ENCODE measurements at places on chromosomes 13 and 19.
A peak's percentile ranks its signal among the peaks of the same experiment; 100 is the strongest.

- no peak for DNase-seq
Measured at GRCh38 chr19:18418029-18418482, 1.1 kb upstream of the SSBP4 start.

DNA sequence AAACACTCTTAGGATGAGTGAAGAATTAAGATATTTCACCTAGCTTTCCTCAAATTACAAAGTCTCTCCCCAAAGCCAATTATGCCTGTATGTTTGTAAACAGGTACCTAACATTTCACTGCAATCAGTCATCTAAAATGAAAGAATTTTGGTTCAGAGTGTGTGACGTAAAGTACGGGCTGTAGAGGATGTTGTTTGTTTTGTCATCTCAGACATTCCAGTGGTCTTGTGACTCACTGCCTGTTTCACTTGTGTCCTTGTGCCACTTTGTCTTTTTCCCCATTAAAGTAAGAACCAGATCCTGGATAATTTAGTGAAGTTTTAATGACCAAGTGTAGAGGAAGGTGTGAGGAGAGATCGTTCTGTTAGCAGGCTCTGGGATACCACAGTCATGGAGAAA, 28.6 kb upstream of the EID2 start:
- peak; percentile 66 for DNase-seq

- DNase-seq: peak; percentile 24
Measured at GRCh38 chr19:29478578-29479565, 46.9 kb upstream of the VSTM2B start.

GRCh38 chr19:38285567-38285966, 18.5 kb upstream of the C19orf33 start:
- DNase-seq: no peak

GRCh38 chr19:610801-611480, 21.3 kb downstream of the HCN2 start:
- no peak for DNase-seq

GRCh38 chr13:75324413-75324940, 157.5 kb downstream of the TBC1D4 start:
- no peak for DNase-seq

GRCh38 chr13:47723898-47724297, 277.2 kb downstream of the SUCLA2 start:
- DNase-seq: no peak

- DNase-seq: no peak
Measured at GRCh38 chr13:95349267-95349666, 48.0 kb upstream of the ABCC4 start.

DNA sequence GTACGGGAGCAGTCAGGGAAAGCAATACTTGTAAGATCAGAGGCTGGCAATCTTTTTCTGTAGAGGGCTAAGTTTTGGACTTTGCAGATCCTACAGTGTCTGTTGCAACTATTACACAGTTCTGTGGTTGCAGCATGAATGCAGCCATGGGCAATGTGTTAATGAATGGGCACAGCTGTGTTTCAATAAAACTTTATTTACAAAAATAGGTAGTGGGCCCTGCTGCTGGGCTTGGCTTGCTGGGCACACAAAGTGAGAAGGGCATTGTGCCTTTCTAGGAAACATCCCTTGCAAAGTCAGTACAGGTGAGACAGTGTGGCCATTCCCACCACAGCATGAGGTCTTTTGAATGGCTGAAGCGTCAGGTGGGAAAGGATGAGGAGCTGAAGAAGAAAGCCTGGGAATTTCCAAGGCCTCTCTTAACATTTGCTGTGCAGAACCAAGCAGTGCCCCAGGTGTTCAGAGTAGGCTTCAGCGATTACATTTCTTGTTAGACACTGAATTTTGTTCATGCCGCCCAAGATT, 9.1 kb downstream of the KL start:
- no peak for DNase-seq

DNA sequence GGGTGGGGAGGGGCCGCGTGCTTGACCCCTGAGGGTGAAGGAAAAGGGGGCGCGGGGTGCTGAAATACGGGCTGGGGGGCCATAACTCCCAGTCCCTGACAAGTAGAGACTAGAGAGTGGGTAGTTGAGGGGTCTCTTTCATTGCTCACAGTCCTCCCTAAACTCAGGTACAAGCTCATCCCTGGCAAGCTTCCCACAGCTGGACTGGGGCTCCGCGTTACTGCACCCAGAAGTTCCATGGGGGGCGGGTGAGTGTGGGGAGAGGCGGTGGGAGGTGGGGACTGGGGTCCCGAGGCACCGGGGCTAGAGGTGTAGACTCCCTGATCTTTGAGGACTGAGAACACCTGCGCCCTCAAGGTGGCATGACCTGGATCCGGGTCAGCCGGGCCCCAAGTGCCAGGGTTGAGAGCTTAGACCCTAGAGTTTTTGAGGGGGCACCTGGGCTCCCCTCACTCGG, 1.3 kb downstream of the ETV2 start:
- no peak for DNase-seq

GRCh38 chr13:50838031-50838430, 5.5 kb downstream of the DLEU7 start:
- DNase-seq: no peak

DNA sequence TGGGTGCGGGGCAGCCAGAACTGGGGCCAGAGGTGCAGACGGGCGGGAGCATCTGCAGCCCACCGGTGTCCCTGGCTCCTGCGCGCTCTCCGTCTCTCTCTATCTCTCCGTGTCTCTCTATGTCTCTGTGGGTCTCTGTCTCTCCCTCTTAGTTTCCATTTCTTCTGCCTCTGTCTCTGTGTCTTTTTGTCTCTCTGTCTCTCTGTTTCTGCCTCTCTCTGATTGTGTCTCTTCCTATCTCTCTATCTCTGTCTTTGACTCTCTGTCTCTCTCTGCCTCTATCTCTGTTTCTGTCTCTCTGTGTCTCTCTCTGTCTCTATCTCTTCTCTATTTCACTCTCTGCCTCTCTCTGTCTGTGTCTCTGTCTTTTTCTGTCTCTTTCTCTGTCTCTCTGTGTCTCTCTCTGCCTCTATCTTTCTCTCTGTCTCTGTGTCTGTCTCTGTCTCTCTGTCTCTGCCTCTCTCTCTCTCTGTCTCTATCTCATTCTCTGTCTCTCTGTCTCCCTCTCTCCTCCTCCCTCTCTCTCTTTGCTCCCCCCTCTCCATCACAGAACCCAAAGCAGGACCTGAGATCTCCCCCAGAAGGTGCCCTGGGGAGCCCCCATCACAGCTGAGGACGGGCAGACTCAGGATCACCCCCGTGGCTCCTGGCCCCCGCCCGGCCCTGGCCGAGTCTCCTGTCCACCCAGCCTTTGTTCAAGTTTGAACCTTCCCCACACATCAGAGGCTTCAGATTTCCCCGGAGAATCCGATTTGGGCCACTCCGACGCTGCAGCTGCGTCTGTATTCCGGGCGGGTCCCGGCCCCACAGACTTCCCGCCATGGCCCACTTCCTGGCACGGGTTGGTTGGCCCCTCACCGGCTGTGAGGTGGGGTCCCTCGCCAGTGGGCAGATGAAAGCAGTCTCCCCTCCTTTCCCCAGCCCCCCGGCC, 48.6 kb upstream of the TCF3 start:
- DNase-seq: no peak

DNA sequence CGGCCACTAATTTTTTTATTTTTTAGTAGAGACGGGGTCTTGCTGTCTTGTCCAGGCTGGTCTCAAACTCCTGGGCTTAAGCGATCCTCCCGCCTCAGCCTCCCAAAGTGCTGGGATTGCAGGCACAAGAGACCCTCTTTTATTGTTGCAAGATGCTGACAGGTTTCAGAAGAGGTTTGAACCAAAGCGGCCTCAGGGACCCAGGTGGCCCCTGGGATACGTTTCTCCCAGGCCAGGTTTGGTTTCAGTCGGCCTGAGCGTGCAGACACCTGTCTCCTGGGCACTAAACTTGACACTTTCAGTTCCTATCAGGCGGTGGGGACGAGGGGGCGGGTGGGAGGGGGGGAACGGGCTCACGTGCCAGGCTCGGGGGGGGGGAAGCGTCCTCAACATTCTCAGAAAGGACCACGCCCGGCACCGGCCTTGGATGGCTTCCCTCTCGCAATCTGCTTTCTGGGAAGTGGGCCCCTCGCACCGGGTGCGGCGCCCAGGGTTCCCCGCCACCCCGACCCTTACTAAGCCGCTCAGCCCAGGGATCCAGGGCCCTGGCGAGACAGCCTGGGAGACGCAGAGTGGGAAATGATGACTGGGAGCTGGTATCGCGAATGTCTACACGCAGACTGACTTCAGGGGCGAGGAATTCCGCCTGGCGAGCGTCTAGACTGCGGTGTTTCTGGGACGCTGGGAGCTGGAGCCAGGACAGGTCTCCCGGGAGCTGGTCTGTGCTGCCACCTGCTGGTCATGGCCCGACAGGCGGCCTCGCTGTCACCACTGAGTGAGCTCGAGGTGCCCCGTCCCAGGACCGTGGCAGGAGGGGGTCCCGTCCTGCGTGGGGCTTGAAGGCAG, 91.6 kb downstream of the GNG7 start:
- peak; percentile 85 for DNase-seq

GRCh38 chr13:97432232-97432916, 1.6 kb upstream of the RAP2A start:
- DNase-seq: no peak

DNA sequence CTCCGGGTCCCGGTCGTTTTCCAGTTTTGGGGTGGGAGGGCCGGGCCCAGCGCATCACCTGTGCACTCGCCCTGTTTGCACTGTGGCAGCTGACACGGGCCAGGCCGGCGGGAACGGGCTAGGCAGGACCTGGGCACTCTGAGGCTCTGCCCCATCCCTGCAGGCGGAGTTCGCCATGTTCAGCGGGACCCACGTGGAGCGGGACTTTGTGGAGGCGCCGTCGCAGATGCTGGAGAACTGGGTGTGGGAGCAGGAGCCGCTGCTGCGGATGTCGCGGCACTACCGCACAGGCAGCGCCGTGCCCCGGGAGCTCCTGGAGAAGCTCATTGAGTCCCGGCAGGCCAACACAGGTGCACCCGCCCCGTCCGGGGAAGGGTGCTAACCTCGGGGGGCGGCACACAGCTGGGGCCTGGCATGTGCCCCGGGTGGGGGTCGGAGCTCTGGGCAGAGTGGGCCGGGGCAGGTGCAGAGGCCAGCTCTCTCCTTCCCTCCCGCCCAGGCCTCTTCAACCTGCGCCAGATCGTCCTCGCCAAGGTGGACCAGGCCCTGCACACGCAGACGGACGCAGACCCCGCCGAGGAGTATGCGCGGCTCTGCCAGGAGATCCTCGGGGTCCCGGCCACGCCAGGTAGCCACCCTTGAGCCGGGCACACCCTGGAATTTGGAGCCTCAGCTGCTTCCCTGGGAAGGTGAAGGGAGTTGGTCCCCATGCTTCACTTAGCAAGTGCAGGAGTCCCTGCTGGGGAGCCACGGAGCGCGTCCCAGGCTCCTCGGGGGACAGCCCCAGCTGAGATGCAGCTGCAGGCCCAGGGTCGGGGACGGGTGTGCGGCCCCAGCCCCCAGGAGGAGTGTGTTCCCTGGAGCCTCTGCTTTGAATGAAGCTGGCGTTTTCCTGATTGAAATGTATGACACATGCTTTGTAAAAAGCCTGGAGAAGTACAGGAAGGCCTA, 9.3 kb upstream of the ZNF554 start:
- no peak for DNase-seq

- no peak for DNase-seq
Measured at GRCh38 chr19:18675779-18676178, 7.7 kb upstream of the CRTC1 start.

DNA sequence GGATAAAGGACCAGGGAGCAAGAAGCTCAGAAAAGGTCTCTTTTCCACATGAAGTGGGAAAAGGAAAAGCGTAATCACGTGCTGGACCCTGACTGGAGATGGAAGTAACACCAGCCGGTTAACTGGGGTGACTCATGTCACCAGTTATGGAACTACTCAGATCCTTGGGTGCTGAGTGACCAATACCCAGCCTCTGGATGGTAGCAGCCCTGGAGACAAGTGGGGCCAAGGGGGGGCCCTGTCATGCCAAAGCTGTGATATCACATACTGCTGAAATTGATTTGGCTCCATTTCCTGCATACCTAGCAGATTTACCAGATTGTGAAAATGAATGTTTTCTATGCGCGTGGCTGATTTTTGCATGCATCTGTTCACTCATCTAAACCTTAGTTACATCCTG, 158.9 kb downstream of the ZIC5 start:
- DNase-seq: peak; percentile 48

DNA sequence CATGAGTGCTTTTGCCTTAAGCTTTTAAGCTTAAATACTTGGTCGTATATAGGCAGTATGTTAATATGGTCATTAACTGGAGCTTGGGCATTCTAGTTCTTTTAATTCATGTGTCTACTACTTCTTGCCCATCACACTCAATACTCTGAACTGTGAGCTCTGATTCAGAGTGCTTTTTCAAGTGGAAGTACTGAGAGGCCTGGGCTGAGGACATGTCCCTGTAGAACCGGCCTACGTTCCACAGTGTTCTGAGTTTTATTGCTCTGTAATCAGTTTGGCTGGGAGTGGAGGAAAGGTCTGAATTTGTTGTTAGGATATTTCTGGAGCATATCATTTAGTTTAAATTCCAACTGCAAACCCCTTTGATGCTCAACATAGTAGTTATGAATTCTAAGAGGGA, 1744.8 kb upstream of the MIR17HG start:
- DNase-seq: no peak

All from PC-9 (cell line).